ENCODE measurements at places on chromosomes 2 and 18. TPM values are rescaled to one million over a fixed set of nuclear protein-coding genes. Genes with fewer than 3 reads are reported as not detected.

Gene NETO1
- 5.5 TPM for total RNA-seq

Gene DIPK1C
- total RNA-seq, result not detected

Gene ERICH2
- total RNA-seq, result 2.1 TPM

Gene TDRD15
- total RNA-seq, result not detected

Gene ALKAL2
- total RNA-seq, result 1.0 TPM

Gene PPP4R3B
- 55.0 TPM for total RNA-seq

Gene ARHGAP15
- total RNA-seq, result not detected

Gene GKN2
- total RNA-seq, result not detected

Gene STON1
- 4.2 TPM for total RNA-seq
